ENCODE measurements at places on chromosomes 2 and 18.

GRCh38 chr2:1829796-1830195 is 85.5 kb upstream of the PXDN start:
- DNase-seq, result no peak

DNA sequence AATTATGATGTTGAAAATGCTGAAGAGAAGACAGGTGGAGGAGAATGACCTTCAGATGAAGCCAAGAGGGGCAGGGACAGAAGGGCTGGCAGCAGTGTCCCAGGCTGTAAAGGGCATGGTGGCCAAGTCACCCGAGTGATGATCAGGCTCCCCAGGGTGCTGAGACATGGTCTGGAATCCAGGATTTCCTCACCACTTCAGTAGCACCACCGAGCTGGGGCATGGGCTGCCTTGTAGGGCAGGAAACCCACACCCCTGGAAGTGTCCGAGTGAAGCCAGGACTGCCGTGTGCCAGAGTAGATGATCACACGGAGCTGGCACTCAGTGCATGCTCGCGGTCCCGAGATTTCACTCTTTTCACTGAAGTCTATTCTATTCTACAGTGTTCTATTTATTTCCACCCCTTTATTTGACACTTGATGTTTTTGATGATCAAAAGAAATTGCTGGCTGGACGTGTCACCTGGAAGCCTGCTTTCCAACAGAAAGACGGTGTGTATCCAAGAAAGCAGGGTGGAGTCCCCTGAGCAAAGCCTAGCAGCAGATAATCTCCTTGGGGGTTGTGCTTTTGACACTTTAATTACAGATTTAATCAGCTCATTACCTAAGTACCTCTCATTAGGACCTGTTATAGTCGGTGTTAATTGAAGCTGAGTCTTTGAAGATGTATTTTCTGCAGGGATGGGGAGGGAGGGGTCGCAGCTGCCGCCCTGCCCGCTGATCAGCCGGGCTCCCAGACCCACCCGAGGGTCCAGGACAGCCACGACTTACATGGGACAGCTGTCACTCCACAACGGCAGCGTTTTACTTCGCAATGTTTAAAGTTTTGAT is 92.3 kb downstream of the SEPTIN10 start:
- DNase-seq, result no peak

DNA sequence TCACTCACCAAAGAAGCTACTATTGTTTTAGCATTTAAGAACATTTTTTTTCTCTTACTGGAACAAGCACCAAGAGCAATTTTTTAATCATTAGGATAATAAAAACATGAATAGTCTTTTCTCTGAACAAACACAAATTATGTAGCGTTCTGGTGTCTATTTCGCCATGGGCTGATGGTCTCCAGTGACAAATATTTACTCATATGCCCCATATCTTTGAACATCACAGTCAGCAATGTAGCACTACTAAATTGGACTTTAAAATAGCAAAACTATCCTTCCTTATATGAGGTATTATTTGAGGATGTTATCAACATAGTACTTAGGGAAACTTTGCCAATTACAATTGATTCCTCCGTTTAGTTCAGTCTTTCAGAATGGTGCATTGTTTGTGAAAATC is 1326.0 kb upstream of the ZEB2 start:
- no peak for DNase-seq

DNA sequence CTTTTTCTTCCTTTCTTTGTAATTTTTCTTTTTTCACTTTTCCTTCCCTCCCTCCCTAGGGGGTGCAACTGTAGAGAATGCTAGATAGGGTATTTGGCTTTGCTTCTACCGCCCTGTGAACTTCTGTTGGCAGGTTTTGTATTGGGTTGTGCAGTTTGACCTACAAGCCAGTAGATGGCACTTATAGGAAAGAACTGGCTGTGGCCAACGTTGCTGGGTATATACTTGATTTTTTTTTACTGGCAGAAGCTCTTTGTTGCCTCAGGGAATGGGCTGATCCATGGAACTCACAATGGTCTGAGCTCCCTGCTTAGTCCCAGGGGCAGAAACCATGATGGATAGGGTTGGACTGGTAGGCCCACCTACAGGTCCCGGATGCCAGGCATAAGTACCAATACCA is 1019.5 kb upstream of the LRRTM1 start:
- DNase-seq, result no peak

DNA sequence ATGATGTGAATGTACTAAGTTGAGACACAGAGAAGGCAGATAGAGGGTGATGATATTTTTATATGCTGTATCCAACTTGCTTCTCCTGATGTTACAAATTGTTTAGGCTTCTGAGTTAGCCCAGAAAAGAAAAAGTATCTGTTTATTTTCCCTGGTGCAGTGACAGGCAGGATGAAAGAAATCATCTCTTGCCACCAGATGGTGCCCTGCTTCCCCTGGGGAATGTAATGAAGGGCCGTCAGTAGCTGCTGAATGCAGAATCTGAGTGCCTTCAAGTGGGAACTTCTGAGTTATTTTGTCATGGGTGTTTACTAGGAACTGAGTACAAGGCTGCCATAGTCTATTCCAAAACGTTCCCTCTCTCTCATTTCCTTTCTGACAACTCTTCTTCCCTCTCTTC is 525.6 kb downstream of the MBD2 start:
- no peak for DNase-seq

DNA sequence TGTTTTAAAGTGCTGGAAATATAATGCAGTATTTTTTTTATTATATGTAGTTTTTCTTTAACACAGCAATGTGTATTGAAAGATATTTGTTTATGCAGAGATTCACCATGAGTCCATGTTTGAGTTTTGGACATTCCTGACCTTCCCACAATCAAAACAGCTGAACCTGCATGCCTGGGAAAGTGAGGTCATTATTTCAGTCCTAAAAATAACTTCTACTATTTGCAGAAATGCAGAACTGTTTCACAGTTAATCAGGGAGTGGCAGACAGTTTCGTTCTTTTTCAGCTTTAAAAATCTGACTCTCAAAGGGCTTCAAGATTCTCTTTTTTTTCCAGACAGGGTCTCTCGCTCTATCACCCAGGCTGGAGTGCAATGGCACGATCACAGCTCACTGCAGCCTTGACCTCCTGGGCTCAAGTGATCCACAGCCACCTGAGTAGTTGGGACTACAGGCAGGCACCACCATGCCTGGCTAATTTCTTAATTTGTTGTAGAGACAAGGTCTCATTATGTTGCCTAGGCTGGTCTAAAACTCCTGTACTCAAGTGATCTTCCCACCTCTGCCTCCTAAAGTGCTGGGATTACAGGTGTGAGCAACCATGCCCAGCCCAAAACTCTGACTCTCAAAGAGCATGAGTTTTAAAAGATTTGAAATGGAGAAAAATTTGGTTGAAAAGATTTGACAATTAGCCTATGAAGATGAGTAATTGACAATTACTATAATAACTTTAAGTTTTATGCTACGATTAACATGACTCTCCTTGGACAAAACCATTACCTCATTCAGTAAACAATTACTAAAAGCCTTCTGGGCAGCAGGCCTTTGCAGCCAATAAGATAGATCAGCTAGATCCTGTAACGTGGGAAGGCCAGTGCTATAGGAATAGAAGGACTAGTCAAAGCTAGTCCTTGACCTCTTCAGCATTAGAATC is 5.0 kb upstream of the MYL12B start:
- DNase-seq, result no peak

- no peak for DNase-seq
Observed at GRCh38 chr2:190948671-190949070, 65.3 kb downstream of the STAT1 start.

- no peak for DNase-seq
Observed at GRCh38 chr2:68432696-68433658, 34.1 kb downstream of the FBXO48 start.

DNA sequence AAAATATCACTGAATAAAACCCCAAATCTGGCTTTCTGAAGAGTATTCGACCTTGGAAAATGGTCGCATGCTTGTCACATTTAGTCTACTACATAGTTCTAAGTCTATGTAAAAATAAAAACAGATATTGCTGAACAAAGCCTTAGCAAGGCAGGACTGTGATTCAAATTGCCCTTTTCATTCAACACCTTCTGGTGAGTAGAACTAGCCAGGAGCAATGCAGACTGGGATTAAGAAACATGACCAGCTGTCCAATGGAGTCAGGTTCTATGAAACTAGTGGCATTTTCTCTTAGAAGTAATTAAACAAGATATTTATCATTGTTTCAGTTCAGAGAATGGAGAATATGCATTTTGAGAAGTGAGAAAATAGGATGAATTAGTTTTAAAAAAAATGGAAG is 1260.5 kb upstream of the ACVR2A start:
- no peak for DNase-seq

GRCh38 chr2:109663721-109664120 is 49.6 kb downstream of the SOWAHC start:
- no peak for DNase-seq

- DNase-seq, result no peak
Observed at GRCh38 chr18:76468345-76469304, 26.4 kb downstream of the ZNF516 start.

GRCh38 chr2:160261732-160262131 is 61.7 kb upstream of the ITGB6 start:
- DNase-seq, result no peak

DNA sequence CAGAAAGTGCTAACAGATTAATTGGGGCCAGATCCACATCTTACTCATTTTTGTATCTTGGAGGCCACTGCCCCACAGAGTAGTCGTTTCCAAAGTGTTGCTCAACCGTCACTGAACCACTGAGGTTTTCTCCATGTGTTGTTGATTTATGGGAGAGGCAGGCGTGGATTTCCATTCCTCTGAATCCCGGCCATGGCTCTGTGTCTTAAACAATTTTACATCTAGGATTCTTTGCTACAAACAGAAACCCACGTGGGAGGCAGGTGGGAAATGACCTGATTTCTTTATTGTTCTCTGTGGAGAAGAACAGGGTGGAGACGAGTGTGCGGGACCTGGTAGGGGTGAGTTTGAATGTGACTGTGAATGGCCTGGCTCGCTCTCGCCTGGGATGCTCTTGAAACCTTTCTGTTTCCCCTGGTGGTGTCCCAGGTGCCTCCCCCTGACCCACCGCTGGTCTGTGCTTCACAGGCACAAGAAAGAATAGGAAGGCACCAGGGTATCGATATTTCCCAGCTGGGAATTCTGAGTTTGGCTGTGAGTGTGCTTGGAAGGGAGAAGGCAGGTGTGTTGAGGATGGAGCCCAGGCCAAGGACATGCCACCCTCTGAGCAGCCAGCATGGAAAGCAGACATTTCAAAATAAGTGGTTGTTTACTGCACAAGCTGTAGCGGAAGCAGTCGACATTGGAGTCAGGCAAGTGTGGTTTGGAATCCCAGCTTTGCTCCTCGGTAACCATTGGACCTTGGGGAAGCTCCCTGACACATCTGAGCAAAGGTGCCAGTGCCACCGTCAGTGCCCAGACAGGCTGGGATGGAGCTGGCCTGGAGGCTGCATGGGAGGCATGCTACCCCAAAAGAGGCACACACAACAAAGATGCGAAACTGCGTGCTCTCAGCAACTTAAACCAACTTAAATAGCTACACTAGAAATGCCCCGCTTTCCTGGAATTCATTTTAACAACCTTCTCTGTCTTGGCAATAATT is 50.0 kb downstream of the LPIN1 start:
- DNase-seq, result no peak

GRCh38 chr18:51865538-51865937 is 474.5 kb upstream of the DCC start:
- no peak for DNase-seq

DNA sequence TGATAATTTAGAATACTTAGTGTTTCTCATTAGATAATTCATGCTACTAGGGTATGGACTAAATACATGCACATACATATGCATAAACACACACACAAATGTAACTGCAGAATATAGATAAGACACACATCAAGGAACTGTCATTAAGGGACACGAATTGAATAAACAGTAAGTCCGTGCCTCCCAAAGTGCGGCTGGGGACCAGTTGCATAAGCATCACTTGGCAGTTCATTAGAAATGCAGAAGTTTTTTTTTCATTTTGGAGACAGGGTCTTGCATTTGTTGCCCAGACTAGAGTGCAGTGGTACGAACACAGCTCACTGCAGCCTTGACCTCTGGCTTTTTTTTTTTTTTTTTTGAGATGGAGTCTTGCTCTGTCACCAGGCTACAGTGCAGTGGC is 130.0 kb upstream of the CCDC195 start:
- no peak for DNase-seq

DNA sequence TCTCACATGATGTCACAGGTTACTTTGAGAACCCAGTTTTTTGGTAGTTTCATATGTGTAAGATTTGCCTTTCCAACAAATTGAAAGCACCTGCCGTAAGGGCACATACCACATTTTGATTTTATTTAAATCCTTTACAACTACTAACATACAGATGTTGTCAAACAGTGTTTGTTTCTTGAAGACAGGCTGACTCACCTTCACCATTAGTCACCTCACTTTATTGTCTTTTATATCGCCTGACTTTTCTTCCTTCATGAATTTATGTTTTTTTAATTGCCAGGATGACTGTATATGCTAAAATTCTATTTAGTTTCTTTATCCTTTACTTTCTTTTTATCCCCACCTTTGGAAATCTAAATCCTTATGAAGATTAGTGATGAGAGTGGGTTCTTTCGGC is 886.7 kb downstream of the SUCLG1 start:
- DNase-seq, result no peak
